Myocyte (in vitro differentiated cells): ENCODE measurements at places on chromosomes 7 and 10.

GRCh38 chr10:58867683-58868082 lies 308.8 kb upstream of the PHYHIPL start:
- no peak for DNase-seq

DNA sequence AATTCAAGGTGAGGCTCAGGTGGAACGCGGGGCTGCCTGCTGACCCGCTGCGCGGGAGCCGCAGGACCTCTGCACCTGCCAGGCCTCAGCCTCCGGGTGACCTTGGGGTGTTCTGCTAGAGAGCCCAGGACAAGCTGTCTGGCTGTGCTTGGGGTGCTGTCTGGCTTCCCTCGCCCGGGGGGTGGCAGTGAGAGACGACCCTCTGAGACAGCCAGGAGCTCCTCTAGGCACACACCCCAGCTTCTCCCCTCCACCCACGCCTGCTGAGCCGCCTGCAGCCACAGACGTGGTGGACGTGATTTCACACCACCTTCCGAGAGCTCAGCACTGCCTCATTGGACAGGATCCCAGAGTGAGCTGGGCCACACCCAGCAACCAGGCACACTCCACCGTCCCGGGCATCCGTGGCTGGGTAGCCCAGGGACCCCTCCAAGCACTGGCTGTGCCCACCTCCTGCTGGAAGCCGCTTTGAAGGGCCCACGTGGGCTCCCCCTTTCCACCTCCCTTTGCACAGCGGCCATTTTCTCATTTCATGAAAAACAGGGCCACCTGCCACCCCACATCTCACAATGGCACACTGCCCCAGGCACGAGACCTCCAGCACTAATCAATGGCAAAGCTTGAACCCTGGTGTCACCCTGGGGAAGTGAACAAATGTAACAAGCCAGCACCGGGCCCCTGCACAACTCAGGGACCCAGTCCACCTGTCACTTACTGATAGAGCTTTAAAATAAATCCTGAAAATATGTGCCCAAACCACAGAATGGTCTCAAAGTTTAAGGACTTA lies 35.0 kb downstream of the ZFAND2A start:
- DNase-seq, result peak; percentile 52

GRCh38 chr10:93445097-93445960 lies 36.8 kb downstream of the MYOF start:
- peak; percentile 99 for DNase-seq

DNA sequence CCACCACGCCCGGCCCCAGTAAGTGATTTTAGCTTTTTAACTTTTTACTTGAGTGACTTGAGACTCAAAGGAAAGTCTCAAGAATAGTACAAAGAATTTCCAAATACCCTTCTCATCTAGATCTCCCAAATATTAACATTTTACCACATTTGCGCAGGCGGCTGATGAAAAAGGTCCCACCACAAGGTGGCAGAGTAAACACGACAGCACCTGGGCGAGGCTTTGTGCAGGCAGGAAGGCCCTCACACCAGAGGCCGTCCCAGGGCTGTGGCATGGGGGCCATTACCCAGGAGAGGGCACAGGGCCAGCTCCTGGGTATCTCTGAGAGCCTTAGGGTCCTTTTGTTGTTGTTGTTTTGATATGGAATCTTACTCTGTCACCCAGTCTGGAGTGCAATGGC lies 50.0 kb upstream of the WIPI2 start:
- DNase-seq, result peak; percentile 5

DNA sequence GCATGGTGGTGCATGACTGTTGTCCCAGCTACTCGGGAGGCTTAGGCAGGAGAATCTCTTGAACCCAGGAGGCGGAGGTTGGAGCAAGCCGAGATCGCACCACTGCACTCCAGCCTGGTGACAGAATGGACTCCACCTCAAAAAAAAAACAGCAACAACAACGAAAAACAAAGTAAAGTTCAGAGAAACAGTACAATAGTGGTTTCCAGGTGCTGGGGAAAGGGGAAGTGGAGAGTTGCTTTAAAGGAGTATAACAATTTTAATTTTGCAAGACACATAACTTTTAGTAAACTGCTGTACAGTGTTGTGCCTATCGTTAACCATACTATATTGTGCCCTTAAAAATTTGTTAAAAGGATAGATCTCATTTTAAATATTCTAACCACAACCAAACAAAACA lies 662.7 kb upstream of the POT1 start:
- no peak for DNase-seq

- no peak for DNase-seq
These were observed 60.7 kb upstream of the NRP1 start for GRCh38 chr10:33395201-33395600.

GRCh38 chr10:110423650-110424049 lies 74.1 kb upstream of the DUSP5 start:
- no peak for DNase-seq

- no peak for DNase-seq
These were observed 8.3 kb upstream of the SLC25A13 start for GRCh38 chr7:96330193-96330592.

GRCh38 chr10:97851341-97852001 lies 1.8 kb downstream of the GOLGA7B start:
- peak; percentile 84 for DNase-seq

GRCh38 chr7:104980841-104981671 lies 32.9 kb upstream of the KMT2E start:
- DNase-seq, result peak; percentile 56

GRCh38 chr10:5895365-5895764 lies 5.3 kb downstream of the FBH1 start:
- DNase-seq, result no peak

DNA sequence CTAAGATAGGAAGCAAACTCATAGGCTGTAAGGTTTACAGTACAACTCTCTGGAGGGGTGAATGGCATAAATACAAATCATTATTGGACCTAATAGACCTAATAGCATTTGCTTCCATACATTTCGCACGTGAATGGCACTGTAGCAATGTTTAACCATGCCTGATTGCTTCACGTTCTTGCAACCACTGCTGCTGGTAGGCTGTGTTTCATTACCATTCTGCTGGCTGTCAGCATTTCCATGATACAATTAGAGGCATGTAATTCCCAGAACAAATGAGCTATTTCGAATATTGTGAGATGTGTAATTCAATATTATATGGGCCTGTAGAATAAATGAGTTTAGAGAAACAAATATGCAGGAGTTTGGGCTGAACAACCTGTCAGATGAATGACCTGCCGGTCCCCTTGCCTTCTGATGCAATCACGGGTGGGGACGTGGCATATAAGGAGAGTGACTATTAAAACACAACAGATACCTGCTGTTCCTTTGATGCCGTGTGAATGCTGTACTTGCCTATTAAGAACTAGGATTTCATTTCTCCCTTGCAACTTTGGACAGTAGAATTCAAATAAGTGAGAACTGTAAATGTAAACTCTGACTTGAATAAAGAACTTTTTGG lies 393.4 kb downstream of the ACTR3B start:
- no peak for DNase-seq

DNA sequence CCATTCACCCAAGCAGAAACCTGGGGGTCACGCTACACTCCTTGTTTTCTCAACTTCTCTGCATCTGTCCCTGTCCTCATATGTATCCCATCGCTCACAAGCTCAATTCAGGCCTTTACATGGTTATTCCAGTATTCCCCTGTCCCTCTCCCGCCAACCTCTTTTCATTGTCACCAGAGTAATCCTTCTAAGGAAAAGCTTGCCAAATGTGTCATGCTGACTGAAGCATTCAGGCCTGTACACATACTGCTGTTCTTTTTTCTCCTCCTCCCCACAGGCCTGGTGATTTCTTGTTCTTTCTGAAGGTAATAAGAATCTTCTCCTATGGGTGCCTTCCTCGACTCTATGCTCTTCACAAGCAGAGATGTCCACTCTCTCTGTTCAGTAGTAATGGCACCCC lies 282.2 kb downstream of the PHTF2 start:
- peak; percentile 25 for DNase-seq

GRCh38 chr7:2258661-2259365 lies 16.8 kb downstream of the NUDT1 start:
- no peak for DNase-seq

DNA sequence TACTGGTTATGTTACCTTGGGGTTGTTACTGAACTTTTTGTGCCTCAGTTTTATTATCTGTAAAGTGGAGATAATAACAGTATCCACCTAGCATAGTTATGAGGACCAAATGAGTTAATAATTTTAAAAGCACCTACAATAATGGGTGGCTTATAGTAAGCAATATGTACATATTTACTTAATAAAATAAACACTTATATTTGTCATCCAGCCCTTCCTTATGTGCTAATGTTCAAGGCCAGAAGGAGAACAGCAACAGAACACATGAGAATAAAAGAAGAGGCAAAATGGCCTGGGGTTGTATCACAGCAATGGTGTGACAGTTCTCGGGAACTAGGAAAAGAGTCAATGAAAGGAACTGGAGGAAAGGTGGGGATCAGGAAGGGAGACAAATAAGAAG lies 255.4 kb upstream of the LRGUK start:
- DNase-seq, result no peak

- DNase-seq, result no peak
These were observed 2.0 kb downstream of the HPSE2 start for GRCh38 chr10:99233689-99234037.

- no peak for DNase-seq
These were observed 173.2 kb upstream of the PPP2R2D start for GRCh38 chr10:131727560-131727959.

DNA sequence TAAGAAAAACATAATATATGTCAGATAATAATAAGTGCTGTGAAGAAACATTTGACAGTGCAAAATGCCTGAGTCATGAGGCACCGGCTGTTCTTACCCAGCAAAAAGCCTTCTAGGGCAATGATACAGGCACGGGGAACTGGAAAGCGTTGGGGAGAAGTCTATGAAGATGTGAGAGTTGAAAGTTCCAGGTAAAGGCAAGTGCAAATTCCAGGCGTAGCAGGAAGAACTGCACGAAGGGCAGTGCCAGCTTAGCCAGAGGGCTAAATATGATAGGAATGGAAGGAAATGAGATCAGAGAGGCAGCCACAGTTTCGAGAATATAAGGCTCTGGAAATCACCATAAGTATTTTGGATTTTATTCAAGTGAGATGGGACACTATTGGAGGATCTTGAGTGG lies 87.0 kb downstream of the IPMK start:
- no peak for DNase-seq

DNA sequence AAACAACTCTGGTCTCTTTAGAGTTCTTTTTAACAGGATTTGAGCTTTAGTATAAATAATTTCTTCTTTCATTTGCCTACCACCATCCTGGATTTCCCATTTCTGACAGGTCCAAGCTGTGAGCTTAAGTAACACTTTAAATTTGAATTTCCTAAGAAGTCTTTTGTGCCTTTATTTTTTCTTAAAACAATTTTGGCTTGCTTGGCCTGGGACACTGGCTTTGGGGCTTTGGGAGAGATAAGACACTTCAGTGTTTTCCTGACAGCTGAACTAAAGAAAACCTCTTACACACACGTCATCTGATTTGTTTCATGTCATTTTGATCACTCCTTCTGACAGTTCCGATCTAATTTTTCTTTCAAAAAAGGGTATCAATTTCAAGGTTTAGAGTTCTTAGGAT lies 121.3 kb upstream of the BMPER start:
- no peak for DNase-seq

- peak; percentile 67 for DNase-seq
These were observed 247.6 kb upstream of the HGF start for GRCh38 chr7:82017334-82017943.

GRCh38 chr10:49534670-49535381 lies 4.1 kb downstream of the ERCC6 start:
- peak; percentile 9 for DNase-seq

- DNase-seq, result no peak
These were observed 11.5 kb downstream of the AQP1 start for GRCh38 chr7:30923009-30923773.

- peak; percentile 87 for DNase-seq
These were observed 12.4 kb upstream of the ARHGAP12 start for GRCh38 chr10:31940839-31941653.

DNA sequence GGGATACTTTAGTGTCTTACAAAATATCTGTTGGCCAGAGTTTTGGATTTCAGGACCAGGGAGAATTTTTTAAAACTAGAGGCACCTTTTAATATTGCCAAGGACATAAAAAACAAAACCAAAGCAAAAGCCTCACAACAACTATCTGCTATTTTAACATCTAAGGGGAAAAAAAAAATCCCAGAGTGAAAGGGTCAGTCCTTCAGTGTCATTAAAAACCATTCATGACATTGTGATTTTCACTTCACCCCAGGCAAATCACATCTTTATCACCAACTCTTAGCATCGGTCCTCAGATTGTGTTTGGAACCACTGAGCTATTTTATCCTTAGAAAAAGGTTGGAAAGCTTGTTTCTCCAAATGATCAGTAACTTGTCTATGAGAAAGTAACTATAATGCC lies 10.7 kb downstream of the CEP41 start:
- DNase-seq, result no peak

GRCh38 chr7:47647181-47647917 lies 65.4 kb upstream of the TNS3 start:
- no peak for DNase-seq

- DNase-seq, result no peak
These were observed 17.8 kb downstream of the USP6NL start for GRCh38 chr10:11593612-11594011.

DNA sequence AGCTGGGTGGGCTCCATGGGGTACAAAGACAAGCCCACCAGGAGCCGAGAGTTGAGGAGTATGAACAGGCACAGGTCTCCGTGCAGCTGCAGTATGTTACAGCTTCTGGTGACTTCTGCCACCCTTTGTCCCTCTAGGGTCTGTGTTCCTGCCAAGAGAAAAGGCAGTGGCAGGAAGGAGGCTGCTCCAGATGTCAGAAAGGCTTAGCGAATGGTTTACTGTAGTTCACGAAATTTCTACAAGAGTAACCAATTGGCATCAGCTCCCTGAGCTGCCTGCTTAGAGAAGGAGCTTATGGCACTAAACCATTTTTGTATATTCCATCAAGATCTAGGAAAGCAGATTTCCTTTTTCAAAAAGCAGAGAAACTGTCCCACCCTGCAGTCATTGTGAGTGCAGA lies 48.2 kb upstream of the TMEM72 start:
- no peak for DNase-seq

GRCh38 chr10:133445751-133446708 lies 7.7 kb upstream of the SCART1 start:
- no peak for DNase-seq

DNA sequence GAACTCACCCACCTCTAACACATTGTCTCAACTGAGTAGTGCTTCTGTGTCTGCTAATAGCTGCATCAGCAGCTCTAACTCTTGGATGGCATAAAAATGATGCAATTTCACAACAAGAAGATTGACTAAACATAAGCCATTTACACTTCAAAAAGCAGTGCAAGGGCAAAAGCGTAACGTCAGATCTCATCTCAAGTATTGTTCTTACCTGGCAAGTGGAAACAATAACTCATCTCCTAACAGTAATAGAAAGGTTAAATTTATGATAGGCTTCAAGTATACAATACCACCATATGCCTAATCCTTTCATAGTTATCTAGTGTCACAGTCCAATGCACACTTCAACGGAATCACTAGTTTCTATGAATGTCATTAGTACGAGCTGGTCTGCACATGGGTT lies 14.8 kb downstream of the TPK1 start:
- DNase-seq, result no peak
